ENCODE measurements at places on chromosomes 2 and 18.

DNA sequence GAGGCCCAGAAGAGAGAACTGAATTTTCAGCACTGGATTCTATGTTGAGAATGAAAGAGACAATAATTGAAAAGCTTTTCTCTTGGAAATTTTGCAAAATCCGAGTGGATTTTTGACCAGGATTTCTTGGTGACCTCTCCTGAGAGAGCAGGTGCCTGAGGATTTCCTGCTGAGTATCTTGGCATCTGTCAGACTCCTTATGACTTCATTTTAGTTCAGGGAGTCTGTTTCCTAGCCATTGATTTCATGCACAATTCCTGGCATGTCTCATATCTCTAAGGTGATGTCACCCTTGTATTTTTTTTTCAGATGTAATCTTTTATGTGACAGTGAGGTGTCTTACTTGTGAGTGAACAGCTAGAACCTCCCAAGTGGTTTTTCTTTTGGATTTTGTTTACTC is 195.9 kb downstream of the NEDD4L start:
- DNase-seq = no peak

GRCh38 chr2:23065936-23066335 is 319.0 kb upstream of the KLHL29 start:
- DNase-seq = no peak

GRCh38 chr2:207083361-207084110 is 82.2 kb downstream of the KLF7 start:
- DNase-seq = no peak

DNA sequence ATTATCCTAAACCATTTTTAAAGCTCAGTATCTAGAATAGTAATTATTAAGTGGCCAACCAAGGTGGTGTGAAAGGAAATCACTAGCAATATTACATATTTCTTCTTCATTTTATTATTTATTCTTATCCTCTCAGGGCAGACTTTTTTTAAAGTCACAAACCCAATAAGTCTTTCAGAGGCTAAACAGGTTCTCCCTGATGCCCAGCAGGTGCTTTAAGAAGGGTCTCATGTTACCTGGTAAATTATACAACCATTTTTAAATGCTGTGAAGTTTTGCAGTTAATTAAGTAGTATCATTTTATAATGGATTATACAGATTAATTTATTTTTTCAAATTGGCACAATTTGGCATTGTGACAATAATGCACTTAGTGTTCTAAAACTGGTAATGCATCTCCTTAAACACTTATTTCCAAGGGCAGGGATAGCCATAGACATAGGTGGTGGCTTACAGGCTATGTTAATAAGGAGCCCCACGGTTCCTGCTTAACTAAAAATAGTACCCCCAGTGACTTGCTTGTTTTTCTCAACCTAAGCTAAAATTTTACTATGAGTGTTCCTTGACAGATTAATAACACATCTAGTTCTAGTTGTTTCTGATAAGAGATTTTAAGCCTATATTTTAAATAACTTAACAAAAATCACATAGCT is 67.0 kb downstream of the PMS1 start:
- DNase-seq = no peak

DNA sequence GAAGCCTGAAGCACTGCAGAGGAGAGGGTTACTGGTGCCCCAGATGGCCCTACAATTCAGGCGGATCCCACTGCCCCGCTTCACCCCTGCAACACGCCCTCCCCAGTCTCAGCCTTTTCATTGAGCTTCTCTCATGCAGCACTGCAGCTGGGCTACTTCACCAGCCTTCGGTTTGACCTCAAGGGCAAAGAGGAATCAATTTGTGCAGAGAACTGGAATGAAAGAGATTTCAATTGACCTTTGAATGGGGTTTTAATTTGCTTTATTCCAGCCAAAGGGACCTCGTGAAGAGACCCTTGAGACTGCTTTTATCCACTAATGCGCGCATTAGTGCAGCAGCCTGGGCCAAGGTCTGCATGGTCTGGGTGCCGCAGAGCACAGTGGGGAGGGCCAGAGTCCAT is 8.8 kb upstream of the POMC start:
- DNase-seq = no peak

GRCh38 chr2:112985090-112985489 is 7.3 kb downstream of the IL36G start:
- DNase-seq = no peak

- DNase-seq = no peak
Observed at GRCh38 chr2:21428754-21429153, 305.0 kb downstream of the TDRD15 start.

DNA sequence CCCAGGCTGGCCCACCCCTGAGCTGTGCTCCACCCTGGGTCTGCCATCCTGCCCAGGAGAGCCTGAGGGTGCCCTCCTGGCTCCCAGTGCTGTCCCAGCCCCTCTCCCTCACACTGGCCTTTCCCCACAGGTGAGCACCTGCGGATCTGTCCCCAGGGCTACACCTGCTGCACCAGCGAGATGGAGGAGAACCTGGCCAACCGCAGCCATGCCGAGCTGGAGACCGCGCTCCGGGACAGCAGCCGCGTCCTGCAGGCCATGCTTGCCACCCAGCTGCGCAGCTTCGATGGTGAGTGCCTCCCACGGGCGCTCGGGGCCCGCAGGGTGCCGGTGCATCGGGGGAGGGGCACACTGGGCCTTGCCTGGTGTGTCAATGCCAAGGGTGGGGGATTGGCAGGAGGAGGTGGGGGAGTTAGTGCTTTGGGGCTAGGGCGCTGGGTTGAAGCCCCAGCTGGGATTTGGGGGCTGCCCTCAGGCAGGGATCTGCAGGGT is 23.5 kb downstream of the GPC1 start:
- no peak for DNase-seq

DNA sequence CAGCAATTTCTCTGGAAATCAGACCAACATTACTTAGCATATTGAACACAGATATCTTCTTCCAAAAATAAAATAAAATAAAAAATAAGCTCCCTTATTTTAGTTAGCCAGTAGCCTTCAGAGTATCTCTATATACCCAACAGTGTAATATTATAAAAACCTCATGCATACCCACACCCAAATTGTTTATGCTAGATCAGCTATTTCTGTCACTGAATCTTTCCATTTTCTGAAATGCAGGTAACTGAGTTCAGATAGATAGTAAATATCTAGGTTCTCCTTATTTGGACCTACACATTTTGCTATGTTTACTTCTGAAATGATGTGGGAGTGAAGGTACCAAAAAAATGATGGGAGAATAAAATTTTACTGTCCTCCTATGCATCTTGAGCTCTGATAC is 39.9 kb downstream of the TTC21B start:
- DNase-seq = no peak

DNA sequence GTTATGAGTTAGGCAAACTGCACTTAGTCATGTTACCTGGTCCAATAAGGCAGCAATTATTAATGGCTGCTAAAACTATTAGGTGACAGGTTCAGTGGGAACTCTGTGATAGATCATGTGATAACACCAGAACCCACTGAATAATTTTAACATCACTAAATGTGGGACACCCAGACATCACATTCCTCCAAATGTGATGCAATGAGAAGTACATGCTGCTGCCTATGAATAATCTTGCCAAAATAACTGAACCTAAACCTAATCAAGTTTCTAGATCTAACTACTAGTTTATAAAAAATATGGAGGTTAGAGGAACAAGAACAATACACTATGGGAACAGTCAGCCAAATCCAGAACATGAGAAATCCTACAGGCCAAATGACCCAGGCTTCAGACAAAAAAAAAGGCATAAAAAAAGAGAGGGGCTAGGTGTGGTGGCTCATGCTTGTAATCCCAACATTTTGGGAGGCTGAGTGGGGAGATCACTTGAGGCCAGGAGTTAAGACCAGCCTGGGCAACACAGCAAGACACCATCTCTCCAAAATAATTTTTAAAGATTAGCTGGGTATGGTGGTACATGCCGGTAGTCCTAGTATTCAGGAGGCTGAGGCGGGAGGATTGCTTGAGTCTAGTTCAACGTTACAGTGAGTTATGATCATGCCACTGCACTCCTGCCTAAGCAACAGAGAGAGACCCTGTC is 7.0 kb upstream of the ACTR2 start:
- DNase-seq = no peak

All from GM19239 (cell line).